ENCODE measurements at places on chromosomes 5 and 9.

DNA sequence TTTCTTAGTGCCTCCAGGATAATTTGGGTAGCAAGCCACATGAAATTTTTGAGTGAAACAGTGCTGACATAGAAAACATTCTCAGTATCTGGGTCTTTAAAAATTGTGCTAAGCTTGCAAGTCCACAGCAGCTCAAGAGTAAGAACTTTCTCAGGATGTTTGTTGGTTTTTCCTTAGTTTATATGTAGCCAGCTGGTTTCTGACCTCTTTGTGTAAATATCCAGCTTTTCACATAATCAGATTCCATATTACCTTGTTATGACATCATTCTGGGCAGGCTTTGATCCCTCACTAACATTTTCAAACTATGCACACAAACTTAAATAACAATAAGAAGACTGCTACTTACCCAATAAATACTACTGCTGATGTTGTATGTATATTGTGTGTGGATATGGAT, 82.9 kb upstream of the VCAN start:
- no peak for DNase-seq

- no peak for DNase-seq
Observed at GRCh38 chr5:622359-622758, 10.2 kb downstream of the CEP72 start.

DNA sequence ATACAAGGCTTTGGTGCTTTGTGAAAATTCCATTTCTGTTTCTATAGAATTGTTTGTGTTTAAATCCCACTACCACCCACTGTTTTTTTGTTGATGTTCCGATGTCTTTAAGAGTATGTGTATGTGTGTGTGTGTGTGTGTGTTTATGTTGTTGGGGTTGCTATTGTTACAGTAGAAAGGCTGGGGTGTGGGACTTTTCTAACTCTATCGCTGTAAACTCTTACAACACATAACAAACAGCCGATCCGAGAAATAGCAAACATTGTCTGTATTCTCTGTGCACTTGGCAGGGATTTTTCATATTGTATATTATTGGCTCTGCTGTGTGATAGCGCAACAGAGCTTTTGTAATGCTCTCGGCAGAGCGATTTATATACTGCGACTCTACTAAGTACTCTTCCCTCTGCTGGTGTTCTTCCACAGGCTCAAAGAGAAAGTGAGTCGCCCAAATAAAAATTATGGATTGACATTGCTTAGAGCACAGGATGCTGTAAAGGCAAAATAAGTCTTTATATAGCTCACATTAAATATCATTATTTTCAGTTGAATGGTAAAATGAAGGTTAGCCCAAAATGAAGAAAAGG, 492.2 kb upstream of the ARRDC3 start:
- no peak for DNase-seq

DNA sequence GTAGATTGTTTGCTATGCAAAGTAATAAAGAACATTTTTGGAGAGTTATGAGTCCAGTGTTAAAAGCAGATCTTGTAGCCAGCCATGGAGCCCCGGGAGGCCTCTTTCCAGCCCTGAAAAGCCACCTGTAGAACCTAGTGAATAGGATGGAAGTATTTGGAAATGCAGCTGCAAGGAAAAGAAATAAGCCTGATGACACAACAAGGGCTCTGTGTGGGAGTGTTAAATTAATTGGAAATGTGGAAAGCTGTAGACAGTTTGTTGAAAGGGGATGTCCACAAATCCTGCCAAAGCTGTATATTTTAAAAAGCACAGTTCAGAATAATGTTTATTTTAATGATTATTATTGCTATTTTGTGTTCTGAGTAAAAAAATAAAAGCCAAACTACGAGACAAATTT, 152.5 kb upstream of the GHR start:
- no peak for DNase-seq

GRCh38 chr5:150295172-150295634, 5.6 kb upstream of the CAMK2A start:
- no peak for DNase-seq
